Cardiac septum (tissue), 1 donor: ENCODE measurements at places on chromosomes 2 and 18. TPM values are rescaled to one million over a fixed set of nuclear protein-coding genes. Genes with fewer than 3 reads are reported as not detected.
A peak's percentile ranks its signal among the peaks of the same experiment; 100 is the strongest.

GRCh38 chr2:114542695-114543094 is 100.3 kb downstream of the DPP10 start:
- DNase-seq: no peak

- no peak for DNase-seq
These were observed 121.9 kb downstream of the MCFD2 start for GRCh38 chr2:46793423-46794416.

SEPTIN10 gene
- 57.4 TPM for total RNA-seq

GRCh38 chr2:70133491-70134322 is 46.4 kb downstream of the PCBP1 start:
- no peak for DNase-seq

ANKRD30B gene
- not detected for total RNA-seq

LAMA1 gene
- 0.40 TPM for total RNA-seq

EIF2B4 gene
- total RNA-seq: 34.9 TPM

DNA sequence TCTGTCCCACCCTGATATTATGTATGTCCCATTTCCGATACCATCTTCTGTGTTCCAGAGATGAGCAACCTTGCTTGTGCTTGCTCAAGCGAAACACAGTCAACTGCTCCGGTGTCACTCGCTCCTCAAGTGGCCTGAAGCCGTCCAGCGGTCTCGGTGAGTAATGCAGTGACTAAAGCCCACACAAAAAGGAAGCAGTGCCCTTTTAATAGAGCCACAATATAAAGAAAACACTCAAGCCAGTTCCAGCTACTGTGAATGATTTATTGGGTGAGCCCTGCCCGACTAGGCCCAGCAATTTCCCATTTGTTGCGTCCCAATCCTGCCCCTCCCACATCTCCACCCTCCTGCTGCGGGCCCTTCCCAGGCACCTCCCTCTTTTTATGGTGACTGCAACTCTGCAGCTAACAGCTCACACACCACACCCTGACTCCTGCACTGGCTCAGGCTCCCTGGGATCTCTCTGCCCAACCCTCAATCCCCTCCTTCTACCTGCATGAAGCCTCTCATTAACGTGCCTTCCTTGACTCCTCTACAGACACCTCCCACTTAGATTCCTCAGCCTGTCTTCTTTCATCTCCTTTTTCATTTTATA is 44.2 kb upstream of the DSC1 start:
- DNase-seq: peak; percentile 80

DNA sequence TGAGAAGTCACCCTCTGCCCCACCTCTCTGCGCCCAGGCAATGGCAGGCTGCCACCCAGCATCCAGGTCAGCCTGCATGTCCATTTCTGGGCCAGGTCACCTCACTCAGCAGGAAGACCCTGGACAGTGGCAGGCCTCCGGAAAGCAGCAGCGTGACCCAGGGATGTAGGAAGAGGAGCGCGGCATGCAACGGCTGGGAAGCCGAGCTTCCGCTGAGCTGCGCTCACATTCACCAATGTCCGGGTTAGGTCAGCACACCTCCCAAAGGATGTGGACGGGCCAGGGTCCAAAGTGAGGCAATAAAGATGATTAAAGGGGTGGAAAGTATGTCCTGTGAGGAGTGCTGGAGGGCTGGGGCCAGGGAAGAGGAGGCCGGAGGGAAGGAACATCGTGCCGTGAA is 174.5 kb downstream of the CTIF start:
- peak; percentile 86 for DNase-seq

NOTO gene
- total RNA-seq: not detected

INHBB gene
- total RNA-seq: 2.8 TPM

DNA sequence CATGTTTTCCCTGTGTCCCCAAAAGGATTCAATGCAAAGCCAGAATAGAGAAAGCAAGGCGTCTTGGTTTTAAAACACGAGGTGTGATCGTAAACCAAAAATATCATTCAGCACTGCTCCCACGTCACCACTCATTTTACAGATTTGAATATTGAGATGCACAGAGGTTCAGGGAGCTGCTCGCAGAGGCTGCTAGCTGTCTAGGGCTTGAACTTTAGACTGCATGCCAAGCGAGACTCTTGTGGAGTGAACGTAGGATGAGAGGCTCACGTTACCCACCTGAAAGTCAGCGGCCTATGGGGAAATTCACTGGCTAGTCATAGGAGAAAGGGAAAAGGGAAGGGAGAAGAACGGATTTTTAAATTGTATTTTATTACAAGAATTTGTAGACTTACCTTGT is 130.1 kb downstream of the MBP start:
- DNase-seq: no peak

DNA sequence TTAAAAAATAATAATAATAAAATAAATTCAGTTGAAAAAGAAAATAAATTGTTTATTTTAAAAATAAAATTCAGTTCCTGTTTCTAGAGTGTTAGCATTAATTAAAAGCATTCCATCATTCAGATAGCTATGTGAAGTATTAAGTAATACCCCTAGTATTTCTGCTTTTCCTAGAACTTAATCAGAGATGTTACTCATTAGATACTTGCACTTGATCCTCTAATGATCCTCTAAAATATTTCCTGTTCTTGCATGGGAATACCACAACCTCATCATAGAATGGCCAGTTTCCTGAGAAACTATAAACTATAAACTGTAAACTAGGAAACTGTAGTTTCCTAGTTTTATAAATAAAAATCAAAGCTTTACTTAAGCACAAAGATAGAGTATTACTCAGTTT is 11.1 kb upstream of the CNNM3 start:
- no peak for DNase-seq

GRCh38 chr18:34901299-34901698 is 139.9 kb upstream of the MAPRE2 start:
- DNase-seq: no peak

GRCh38 chr2:86201671-86202335 is 2.5 kb downstream of the MRPL35 start:
- no peak for DNase-seq

GRCh38 chr2:207772081-207772843 is 2.6 kb upstream of the FZD5 start:
- DNase-seq: no peak

- DNase-seq: no peak
These were observed 320.6 kb upstream of the RAB12 start for GRCh38 chr18:8288472-8289195.

FLACC1 gene
- total RNA-seq: 12.0 TPM

- DNase-seq: no peak
These were observed 410.8 kb upstream of the LYPD1 start for GRCh38 chr2:133080822-133081221.

- DNase-seq: peak; percentile 87
These were observed 18.8 kb upstream of the TNS1 start for GRCh38 chr2:218021536-218022071.

DNA sequence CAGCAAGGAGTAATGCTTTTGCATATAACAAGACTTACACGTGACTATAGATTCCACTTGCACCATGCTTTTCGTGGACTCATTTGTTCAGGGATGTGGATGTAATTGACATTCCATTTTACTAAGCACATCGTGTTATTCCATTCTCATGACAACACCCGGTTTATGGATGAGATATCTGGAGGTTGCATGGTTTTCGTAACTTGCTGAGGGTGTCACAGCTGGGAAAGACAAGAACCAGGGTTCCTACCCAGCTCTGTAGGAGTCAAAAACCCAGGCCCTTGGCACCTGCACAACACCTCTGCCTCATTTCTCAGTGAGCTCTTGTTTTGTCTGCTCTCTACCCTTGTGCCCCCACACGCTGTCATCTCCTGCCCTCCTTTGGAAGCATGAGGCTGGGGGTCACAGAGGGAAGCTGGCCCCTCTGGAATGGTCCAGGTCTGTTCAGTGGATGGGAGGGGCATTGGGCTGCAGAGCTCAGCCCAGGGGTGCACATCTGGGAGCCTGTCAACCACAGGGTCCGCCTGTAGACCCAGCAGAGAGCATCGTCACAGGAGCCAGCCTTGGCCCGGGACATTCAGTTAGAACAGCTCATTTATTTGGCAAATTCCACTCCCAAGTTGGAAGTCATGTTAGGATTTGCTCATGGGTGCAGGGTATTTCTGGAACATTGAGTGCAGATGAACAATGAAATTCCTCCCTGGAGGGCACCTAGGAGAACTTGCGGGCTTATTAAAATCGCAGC is 120.1 kb upstream of the TWIST2 start:
- no peak for DNase-seq

DNA sequence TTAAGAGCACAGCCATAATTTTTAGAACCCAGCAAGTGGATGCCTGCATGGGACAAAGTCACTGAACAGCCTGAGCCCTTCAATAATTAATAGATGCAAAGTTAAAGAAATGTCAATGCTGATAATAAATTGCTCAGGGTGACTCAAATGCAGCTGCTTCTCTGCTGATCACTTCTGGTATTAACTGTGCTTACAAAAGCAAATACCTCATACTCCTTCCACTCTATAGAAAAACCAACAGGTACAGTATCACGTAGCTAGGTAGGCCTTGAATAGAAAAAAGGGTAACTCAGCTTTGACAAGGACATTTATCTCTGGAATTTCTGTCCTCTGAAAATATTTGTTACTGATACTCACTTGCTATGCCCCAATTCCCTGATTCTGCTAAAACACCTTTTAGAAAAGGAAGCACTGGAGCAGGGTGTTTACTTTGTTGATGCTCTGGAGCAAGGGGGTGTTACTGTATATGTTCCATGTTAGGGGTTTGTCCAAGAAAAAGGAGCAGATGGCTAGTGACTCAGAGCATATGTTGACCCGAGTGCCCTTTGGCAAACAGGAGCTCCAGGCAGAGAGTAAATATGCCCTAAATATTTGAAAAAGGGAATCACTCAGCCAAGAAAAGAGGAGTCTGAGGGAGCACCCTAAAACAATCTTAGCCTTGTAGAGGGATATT is 59.1 kb upstream of the RTN4 start:
- no peak for DNase-seq

- DNase-seq: peak; percentile 46
These were observed 12.2 kb downstream of the ZFP36L2 start for GRCh38 chr2:43214253-43214652.

DNA sequence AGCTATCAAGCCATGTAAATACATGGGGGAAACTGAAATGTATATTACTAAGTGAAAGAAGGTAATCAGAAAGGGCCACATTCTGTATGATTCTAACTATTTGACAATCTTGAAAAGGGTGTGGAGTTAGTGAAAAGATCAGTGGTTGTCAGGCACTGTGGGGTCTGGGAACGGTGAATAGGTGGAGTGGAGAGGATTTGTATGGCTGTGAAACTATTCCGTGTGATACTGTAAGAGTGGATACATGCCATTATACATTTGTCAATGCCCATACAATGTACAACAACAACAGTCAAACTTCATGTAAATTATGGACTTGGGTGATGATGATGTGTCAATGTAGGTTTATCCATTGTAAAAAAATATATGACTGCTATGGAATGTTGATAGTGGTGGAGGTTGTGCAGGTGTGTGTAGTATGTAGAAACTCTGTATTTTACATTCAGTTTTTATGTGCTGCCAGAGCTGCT is 1116.2 kb downstream of the SUCLG1 start:
- DNase-seq: no peak

GRCh38 chr2:88500691-88501090 is 48.2 kb upstream of the FOXI3 start:
- DNase-seq: no peak

DNA sequence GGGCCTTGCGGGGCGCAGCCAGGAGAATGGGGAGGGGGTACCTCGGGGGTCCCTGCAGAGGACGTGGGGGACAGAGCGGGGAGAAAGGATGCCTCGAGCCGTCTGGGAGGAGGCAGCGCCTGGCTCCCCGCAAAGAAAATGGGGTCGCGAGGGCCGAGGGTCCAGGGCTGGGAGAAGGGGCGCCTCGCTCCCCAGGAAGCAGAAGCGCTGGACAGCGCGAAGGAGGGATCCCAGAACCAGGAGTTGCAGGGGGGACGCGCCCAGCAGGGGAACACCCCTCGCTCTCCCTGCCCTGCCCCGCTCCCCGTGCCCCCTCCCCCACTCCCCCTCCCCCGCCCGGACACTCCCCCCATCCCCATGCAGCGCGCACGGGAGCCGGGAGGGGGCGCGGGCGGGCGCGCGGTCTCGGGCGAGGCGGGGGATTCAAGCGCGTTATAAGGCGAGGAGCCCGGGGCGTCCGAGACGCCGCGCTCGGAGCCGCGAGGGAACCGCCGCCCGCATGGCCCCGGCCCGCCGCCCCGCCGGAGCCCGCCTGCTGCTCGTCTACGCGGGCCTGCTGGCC is at the start of gene ERFE:
ERFE (plus strand) TSS at position 462 of the 562 bp plus-strand sequence; CDS start at position 500, 38 bp downstream.
- no peak for DNase-seq

GRCh38 chr2:133773854-133774653 is 205.8 kb upstream of the NCKAP5 start:
- DNase-seq: no peak

DNA sequence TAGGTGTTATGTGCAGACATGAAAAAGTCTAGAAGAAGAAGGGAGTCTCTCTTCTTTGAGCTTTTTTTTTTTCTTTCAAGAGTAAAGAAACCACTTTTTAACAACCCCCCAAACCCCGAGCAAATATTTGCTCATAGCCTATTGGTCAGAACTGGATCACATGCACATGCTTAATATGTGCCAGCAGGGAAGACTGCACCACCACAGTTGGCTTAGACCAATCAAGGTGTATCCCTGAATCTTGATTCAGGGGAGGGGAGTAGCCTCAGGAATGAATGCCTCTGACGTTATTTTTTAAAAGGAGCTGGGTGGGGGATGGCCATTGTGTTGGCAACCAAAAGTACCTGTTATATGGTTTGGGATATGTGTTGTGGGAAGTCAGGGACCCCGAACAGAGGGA is 171.4 kb upstream of the NABP1 start:
- no peak for DNase-seq

DNA sequence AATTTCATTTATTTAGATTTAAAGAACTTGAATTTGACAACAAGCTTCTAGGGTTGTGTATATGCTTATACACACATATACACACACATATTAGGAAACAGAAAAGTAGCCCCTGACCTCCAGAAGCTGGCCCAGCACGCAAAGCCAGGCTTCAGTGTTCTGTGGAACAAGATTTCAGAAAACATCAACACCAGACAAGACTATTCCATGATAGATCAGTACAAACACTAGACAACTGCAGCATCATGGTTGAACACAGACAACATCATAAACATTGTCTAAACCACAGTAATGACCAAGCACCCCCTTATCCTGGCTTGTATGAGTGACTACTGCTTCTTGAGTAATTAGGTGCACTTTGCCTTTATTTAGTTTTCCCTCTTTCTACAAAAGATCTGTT is 457.6 kb downstream of the TMEM182 start:
- DNase-seq: no peak

G6PC2 gene
- not detected for total RNA-seq

DNA sequence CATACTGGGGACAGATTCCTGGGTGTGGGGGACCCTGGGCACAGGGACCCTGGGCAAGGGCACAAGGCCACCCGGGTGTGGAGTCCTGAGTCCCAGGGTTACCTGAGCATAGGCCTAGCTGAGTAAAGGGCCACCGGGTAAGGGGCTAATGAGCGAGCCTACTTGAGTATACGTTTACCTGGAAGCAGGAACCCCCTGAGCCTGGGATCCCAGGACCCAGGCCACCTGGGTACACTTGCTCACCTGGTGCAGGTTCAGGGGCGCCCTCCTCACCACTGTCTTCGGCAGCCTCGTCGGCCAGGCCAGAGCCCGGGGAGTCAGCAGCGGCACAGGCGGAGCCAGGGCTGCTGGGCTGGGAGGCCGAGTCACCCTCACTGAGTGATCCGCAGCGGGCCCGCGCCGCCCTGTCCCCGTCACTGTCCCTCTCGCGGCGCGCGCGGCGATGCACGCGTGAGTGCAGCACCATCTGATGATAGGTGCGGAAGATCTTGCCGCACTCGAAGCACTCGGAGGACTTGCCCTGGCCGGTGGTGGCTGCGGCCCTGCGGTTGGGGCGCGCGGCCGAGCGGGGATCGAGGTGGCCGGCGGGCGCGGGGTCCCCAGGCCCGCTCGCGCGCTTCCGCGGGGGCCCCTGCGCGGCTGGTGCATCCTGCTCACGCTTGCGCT is 53.9 kb downstream of the ZNF516 start:
- no peak for DNase-seq

- no peak for DNase-seq
These were observed 7.6 kb upstream of the UXS1 start for GRCh38 chr2:106201661-106202060.
